ENCODE measurements at places on chromosomes 13 and 19.

DNA sequence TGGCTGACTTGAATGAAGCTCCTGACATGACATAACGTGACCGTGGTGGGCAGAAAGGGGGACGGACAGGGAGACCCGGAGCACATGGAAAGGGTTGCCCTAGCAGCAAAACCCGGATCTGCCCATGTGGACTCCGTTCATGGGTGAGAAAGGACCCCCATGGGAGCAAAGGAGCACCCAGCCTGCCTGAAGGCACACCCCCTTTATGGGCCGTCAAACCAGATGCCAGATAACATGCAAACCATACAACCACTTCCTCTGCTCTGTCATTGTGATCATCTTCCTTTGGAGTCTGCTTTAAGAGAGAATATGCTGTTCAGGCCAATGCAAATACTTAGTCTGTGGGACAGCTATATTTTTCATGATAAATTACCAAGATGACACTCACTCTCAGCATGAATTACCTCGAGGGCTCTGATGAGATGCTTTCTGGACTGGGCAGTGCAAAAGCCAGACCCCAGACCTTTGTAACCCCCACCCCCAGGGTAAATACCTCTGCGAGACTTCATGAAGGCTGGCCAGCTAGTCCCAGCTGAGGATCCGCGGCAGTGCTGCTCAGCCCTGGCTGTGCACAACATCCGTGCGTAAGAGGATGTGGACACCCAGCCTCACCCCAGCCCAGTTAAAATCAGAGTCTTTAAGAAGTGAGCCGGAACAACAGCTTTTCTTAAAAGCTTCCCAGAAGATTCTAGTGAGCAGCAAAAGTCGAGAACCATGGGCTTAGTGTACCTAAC lies 126.6 kb downstream of the USP12 start:
- no peak for DNase-seq

DNA sequence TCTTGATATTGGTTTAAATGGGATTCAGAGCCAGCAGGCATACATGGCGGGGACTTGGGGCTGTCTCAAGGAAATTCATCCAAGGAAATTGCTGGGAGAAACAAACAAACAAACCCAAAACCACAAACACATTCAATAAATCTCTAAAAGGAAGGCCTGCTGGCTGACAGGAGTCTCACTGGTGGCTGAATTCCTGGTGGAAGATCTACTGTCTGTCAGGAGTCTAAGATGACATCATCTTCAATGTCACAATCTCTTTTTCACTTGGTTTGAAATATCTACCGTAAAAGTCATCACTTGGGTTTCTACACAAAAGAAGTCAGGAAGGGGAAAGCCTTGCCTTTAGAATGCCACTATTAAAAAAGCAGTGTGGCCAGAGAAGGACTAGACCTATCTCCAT lies 87.9 kb downstream of the KLF5 start:
- DNase-seq, result no peak

DNA sequence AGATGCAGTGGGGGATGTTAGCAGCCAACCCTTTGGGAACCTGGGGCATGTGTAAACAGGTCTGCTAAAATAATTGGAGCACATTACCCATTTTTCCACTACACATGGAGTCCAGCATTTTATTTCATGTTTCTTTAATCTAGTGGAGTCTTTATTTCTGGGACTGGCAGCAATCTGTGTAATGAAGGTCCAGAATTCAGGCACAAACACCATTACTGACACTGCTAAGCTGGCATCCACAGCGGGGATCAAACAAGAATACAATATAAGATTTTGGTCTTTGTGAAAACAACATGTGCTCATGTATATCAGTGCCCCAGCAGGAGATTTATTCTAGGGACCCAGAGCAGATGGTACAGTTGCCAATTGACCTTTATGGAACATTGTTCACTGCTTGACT lies 1587.0 kb upstream of the PRR20A start:
- no peak for DNase-seq

DNA sequence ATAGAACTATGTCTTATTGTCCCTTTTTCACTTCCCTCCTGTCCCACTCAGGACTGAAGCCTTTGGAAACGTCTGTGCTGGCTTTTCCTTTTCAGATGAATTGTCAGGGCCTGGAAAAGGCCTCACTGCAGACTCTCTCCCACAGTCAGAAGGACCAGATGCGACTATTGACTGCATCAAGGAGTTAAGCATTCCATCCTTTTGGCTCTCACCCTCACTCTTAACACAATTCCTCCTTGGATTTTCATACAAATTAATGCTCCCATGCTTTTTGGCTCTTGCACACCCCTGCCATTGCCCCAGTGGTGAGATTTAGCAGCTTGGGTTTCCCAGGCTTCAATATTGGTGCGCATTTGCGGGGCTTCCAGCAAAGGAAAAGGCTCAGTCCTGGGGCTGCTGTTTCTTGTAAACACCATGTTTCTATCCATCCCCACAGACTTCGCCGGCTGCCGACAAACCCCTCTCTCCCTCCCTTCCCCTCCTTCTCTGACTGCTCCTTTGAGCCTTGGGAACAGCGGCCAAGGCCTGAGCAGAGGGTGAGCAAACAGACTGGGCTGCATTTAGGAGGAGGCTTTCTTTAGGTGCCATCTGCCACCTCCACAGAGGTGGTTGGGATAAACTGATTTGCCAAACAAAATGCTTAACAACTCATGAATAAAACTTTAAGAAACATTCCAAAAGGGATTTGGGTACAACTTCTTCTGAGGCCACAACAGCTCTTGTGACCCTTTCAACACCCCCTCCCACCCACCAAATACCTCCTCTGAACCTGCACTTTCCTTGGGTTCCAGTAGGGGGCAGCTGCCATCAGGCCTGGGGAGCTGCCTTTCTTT lies 48.6 kb upstream of the PCDH8 start:
- no peak for DNase-seq

DNA sequence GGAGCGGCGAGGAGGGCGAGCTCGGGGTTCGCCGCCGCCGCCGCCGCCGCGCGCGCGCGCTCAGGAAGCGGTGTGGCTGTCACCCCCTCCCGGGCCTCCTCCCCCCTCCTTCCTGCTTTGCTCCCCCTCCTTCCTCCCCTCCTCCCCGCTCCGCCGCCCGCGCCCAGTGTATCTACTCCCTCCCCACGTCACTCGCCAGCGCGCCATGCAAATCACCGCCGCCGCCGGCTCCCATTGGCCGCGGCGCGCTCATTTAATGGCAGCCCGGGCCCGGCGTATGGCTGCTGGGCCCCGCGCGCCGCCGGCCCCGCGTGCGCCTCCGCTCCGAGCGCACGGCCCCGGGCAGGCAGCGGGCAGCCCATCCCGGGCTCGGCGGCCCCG lies 335 bp upstream of the SOX1 start:
- DNase-seq, result no peak

GRCh38 chr19:54230031-54230430 lies 7.2 kb upstream of the LILRB3 start:
- no peak for DNase-seq

DNA sequence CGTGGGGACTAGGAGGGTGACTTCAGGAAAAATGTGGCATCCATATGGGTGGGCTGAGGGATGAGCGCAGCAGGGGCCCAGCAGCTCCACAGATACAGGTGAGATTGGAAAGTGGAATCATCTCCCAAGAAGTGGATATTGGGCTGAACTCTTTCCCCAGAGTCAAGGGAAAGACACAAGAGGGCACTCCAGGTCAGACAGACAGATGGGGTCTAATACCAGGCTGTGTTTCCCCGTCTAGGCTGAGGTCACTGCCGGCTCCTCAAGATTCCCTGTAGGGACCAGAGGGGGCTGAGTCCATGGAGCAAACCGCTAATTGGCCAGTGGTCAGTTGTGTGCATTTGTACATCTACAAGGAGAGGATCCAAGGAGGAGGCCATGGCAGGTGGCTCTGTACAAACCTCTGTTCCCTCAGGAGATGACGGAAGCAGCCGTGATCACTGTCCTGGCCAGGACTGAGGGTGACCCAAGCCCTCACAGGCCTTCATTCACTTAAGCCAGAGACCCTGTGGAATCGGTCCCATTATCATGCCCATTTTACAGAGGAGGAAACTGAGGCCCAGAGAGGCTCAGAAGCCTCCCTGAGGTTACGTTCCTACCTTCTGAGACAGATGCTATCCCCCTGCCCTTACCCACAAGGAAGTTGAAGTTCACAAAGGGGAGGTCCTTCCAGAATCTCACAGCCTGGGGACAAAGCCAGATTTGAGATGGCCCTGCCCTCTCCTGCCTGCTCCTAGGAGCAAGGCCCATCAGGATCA lies 14.9 kb upstream of the IGLON5 start:
- no peak for DNase-seq

DNA sequence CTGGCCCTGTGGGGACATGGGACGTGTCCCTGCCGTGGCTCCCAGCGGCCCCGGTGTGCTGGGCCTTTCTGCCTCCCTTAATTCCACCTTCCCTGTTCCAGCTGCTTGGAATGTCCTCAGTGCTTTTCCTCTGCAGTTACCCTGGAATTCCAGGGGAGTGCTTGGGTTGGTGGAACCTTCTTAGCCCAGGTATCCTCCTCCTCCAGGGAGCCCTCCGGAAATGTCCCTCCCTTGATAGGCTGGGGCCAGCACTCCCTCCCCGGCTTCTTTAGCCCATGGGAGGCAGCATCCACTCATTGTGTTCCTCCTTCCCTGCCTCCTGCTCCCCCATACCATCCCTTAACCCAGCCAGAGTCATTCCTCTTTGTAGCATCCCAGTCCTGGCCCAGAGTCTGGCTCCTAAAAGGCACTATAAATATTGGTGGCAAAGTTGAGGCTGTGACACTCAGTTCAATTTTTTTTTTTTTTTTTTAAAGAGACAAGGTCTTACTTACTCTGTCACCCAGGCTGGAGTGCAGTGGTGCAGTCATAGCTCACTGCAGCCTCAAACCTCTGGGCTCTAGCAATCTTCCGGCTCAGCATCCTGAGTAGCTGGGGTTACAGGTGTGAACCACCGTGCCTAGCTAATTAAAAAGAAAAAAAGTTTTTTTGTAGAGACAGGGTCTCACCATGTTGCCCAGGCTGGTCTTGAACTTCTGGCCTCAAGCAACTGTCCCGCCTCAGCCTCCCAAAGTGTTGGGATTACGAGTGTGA lies 13.7 kb upstream of the SLC7A10 start:
- no peak for DNase-seq

DNA sequence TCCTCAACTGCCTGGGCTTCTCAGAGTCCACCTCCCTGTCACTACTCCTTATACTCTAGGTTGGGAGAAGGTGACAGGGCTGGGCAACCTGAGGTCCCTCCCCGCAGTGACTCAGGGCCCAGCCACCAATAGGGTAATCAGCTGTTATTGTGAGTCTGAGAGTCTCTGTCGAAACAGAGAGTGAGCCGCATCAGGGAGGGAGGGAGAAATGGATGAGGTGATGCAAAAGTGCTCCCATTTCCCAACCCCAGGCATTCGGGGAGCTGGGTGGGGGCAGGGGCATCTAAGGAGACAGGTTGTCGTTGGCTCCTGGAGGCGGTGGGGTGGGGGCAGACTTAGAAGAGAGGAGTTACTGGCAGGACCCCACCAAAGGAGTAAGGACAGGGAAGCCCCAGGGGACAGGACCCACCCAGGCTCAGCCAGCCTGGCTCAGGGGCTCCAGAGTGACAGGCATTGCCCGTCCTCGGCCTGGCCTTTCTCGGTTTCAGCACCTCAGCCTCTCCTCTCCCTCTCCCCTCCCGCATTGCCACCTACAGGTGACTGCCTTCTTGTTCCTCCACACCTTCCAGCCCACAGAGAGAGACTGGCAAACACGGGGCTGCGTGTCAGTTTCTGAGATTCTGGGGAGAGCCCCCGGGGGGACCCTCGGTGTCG lies at the start of gene DMKN:
DMKN (minus strand) TSS at position 22 of the 654 bp plus-strand sequence. CDS start 174 bp downstream, outside the sequence.
- no peak for DNase-seq

GRCh38 chr19:32464279-32464678 lies 58.7 kb downstream of the DPY19L3 start:
- DNase-seq, result no peak

GRCh38 chr19:15136234-15136954 lies 29.2 kb downstream of the SYDE1 start:
- no peak for DNase-seq

GRCh38 chr13:27411341-27411740 lies 13.1 kb upstream of the GTF3A start:
- no peak for DNase-seq

- no peak for DNase-seq
Observed at GRCh38 chr13:26220575-26220974, 1.5 kb downstream of the RNF6 start.
